ENCODE measurements at places on chromosomes 7 and 10.

GRCh38 chr10:120950051-120950561, 98.9 kb downstream of the WDR11 start:
- DNase-seq = no peak

GRCh38 chr10:125911145-125911544, 14.8 kb downstream of the FANK1 start:
- DNase-seq = no peak

GRCh38 chr10:124498056-124498455, 36.4 kb downstream of the LHPP start:
- no peak for DNase-seq

- DNase-seq = no peak
These were observed 253.0 kb upstream of the GRB10 start for GRCh38 chr7:51035716-51036115.

DNA sequence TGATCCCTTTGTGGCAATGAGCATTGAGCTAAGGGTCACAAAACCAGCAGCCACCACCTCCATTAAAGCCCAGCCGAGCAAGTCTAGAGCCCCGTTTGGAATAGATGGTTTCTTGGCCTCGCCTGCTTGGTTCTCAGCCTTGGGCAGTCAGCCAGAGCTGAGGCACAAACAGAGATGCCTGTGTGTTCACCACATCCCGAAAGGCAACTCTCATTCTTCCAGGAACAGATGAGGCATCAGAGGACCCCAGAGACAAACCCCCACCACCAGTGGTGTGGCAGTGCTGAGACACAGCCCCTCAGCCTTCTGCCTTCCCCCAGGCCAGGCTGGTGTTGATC, 203.3 kb upstream of the ZMIZ1 start:
- DNase-seq = no peak

- DNase-seq = no peak
These were observed 222.5 kb downstream of the AHR start for GRCh38 chr7:17520941-17521340.

GRCh38 chr7:108385834-108386422, 70.3 kb downstream of the NRCAM start:
- no peak for DNase-seq

GRCh38 chr7:101233907-101234547, 3.6 kb downstream of the CLDN15 start:
- no peak for DNase-seq

DNA sequence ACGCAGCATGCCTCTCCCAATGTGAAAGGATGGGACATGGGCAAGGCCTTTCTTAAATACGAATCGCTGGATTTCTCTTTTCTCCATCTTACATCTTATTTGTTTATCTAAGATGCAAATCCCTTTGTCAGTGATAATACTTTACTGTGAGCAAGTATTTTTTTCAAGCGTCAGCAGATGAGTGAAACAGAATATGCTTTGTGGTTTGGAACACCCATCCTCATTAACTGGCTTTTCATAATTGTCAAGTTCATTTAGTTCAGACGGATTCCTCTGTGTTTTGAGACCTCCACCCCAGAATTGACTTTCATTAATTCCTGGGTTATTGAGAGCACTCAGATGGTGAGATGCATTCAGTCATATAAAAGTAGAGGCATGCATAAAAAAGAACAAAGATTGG, 149.8 kb downstream of the NSUN6 start:
- DNase-seq = no peak

DNA sequence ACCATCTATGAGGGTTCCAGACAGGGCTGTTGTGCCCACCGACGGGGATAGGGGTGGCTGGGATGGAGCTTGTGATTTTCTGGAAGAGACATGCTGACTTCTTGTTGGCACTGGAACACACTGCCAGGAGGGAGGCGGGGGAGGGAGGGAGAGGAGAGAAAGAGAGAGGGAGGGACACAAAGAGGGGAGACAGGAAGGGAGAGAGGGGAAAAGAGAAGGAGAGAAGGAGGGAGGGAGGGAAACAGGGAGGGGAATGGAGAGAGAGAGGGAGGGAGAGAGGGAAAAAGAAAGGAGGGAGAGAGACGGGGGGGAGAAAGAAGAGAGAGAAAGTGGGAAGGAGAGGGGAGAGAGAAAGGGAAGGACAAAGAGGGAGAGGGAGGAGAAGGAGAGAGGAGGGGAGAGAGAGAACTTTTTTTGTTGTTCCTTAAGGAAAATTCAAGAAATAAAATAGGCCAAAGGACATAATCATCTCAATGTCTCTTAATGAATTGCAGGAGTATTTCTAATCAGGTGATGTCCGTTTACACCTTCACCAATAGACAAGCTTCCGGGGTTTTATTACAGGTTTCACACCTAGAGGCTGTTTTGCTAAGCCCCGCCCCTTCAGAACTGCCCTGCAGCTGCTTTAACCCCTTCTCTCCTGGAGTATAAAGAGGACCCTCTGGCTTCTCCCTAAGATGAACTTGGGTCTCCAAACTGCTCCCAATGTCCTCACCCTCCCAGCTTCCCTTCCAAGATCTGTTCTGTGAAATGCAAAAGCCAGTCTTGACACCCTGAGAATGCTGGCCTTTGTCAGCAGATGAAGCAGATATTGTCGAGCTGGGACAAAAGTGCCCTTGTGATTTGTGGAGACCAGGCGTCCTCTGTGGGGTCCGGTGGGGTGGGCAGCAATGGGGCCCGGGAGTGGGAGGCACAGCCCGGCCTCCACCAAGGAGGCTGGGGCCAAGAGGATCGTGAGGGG, 82.0 kb upstream of the GTF2IRD1 start:
- DNase-seq = no peak

DNA sequence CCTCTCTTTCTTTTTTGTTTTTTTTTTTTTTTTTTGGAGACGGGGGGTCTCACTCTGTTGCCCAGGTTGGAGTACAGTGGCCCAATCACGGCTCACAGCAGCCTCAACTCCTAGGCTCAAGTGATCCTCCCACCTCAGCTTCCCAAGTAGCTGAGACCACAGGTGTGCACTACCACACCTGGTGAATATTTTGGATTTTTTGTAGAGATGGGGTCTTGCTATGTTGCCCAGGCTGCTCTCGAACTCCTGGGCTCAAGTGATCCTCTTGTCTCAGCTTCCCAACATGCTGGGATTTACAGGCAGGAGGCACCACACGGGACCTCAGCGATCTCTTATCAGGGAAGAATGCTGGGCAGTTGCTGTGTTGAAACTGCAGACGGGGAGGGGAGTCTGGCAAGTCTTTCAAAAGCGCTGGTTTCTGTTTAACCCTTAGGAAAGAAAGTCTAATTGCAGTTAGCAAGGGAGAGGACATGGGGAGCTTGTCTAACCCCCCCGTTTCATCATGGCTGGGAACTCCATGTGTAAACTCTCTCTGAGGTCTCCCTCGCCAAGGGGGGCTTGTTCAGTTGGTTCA, 39.6 kb upstream of the LMTK2 start:
- DNase-seq = no peak

Measured in stimulated activated CD8-positive, alpha-beta memory T cell treated with anti-CD3 and anti-CD28 coated beads, Interleukin-12 subunit alpha, Interleukin-12 subunit beta, amount 100 ng/mL, for 4 hours (primary cell).